ENCODE measurements at places on chromosomes 1 and 21.

- no peak for DNase-seq
Observed at GRCh38 chr1:183926983-183927382, 110.5 kb downstream of the COLGALT2 start.

DNA sequence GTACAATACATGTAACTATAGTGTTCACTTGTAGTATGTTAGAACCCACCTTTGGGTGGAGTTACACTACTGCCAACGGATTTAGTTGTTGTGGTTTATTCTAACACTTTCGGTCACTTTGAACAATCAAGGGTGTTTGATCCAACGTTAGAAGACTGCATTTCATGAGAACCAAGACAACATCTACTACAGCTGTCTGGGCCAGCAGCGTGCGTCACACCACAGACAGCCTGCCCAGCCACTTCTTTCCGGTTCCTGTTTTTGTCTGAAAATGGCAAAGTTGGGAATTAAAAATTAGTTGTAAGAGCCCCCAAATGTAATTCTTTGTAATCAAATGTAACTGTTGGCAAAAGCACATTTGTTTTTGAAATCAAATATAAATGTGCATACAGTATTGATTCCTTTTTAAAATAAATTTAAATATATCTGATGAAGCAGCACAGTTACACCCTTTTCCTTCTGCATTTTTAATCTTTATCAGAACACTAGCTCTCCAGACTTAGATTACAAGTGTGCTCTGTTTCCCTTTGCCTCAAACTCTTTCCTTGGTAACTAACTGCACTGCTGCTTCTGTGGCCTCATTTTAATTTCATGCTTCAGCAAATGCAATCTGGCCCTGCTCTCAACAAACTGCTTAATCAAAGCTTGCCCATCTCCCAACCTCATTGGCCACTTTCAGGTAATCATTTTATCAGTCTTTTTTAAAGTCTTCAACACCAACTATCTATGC is 86.6 kb upstream of the DPH5 start:
- peak; percentile 15 for DNase-seq

DNA sequence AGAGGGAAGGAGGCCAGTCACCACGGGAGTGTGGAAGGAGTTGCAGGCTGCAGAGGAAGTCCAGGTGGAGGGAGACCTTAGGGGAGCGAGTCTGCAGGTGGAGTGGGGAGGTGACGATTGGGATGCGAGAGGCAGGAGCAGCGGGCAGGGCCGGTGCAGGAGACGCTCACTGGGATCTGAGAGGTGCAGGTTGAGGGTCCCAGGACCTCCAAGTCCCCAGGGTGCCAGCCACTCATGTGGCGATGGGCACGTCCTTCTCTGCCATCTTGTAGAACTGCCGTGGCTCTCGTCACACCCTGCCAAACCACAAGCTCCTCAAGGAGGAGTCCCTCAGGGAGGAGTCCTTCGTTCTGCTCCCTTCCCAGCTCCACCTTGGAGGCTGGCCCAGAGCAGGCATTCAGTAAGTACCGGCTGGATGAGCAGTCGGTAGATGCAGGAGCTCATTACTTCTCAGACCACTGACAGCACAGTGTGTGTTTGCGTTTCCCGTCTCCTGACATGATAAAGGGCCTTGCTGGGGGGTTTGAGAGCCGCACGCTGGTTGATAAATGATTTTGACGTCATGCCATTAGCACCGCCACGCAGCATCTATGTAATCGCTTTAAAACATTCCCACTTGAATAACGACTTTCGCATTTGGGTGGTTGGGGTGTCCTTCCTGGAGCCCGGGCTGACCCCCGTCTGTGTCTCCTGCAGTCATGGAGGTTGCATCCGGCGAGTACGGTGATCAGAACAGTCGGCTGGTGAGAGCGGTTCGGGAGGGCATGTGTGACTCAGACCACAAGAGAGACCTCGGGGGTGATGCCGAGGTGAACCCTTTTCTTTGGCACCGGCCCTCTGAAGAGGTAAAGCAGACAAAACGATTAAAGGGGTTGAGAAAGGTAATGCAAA is 27.8 kb downstream of the TFF3 start:
- no peak for DNase-seq

- no peak for DNase-seq
Observed at GRCh38 chr1:73382966-73383365, 815.0 kb downstream of the LRRIQ3 start.

GRCh38 chr1:101000131-101000873 is 25.3 kb downstream of the DPH5 start:
- DNase-seq: no peak

GRCh38 chr1:236913371-236914037 is 90.7 kb downstream of the MT1HL1 start:
- DNase-seq: no peak

DNA sequence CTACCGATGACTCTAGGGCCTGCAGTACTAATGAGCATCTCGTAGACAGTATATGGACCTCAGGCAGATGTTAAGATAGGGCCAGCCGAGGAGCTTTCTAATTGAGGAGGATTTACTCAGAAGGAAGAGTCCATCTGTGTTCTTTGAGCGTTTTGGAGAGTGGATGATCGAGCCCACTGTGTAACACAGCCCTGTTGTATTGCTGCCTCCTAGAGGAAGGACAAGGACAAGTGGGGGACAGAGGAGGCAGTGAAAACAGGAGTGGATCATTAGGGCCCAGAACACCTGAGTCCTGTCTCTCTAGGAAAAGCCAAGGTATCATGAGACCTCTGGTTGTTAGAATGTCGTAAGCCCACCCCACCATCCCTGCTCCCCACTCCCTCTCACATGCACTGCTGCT is 62.9 kb downstream of the TBX19 start:
- no peak for DNase-seq

DNA sequence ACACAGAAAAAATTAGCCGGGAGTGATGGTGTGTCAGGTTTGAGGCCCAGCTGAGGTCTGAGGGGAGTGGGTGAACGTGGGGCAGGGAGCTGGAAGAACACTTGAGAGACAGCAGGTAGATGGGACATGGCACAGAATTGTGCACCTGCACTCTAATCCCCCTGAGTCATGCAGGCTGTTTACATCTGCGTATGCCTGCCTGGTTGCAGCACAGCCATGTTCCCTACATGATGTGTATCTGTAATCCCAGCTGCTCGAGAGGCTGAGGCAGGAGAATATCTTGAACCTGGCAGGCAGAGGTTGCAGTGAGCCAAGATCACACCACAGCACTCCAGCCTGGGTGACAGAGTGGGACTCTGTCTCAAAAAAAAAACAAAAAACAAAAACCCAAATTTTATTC is 44.8 kb downstream of the ATP5PO start:
- no peak for DNase-seq

DNA sequence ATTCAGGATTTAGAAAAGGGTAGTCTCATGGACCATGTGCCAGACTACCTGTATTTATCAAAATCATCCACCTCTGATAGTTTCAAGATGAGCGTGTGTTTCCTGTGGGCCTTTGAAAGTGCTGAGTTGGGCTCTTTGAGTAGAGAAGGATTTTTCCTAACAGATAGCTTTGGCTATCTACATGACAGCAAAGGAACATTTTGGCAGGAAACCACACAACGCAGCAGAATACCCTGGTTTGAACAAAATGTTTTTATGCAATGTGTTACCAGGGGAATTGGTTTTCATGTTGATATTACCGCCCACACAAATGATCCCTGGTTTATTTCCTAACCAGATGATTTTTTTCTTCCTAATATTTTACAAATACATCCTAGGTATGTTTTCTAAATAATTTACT is 431.4 kb downstream of the NEGR1 start:
- no peak for DNase-seq

- no peak for DNase-seq
Observed at GRCh38 chr1:71737768-71738167, 544.6 kb downstream of the NEGR1 start.

DNA sequence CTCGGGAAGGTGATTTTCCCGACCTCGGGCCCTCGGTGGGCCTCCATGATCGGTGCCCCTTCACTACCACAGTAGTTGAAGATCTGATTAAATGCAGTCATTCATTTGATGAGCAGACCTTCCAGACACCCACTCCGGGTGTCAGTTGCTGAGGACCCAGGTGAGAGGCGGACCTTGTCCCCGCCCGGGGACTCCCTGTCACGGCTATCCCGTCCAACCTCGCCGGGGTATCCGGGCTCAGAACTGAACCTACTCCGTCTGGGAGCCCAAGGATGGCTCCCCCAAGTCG is 22.6 kb downstream of the RNU1-3 start:
- DNase-seq: no peak

DNA sequence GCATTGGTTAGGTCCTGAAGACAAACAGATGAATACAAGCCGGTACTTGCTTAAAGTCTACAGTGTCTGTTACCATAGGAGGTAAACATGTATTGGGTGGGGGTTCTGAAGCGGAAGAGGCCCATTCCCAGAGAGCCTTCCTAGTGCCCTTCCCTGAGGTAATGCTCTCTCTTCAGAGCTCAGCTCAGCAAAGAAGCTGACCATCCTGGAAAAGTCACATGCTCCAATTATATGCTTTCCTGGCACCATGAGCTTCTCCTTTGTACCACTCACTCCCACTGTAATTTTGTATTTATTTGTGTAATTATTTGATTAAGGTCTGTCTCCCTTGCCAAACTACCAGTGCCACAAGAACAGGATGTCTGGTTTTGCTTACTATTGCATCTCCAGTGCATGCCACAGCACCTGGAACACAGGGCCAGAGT is 42.0 kb downstream of the RAB3B start:
- DNase-seq: no peak

GRCh38 chr1:114620419-114620818 is 39.0 kb upstream of the BCAS2 start:
- no peak for DNase-seq

GRCh38 chr1:108154314-108154713 is 45.8 kb downstream of the SLC25A24 start:
- DNase-seq: no peak

DNA sequence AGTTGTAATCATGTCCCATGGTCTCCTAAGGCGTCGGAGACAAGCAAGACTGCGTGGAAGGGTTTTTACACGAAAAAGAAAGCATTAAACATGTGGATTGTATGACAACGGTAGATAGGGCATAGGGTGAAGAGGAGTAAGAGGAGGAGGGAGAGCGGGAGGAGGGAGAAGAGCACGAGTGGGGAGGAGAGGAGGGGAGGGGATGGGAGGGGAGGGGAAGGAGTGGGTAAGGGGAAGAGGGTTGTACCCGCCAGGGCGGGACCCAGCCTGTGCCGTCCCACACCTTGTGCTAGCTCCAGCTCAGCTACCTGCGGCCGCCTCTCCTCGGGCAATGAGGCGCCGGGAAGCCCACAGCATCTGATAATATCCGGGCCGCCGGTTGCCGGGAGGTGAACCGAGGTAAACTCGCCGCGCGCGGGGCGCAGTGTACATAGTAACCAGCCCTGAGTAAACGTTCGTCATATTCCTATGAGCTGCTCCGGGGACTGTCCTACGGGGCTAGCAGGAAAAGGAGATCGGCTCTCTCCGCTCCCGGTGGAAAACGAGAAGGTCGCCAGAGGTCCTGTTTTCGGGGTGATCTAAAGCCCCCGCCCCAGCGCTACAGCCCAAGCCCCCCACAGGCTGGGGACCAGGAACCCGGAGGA is 449 bp upstream of the RCAN3 start:
- peak; percentile 60 for DNase-seq

GRCh38 chr1:109722908-109723691 is 11.0 kb downstream of the GSTM5 start:
- no peak for DNase-seq

DNA sequence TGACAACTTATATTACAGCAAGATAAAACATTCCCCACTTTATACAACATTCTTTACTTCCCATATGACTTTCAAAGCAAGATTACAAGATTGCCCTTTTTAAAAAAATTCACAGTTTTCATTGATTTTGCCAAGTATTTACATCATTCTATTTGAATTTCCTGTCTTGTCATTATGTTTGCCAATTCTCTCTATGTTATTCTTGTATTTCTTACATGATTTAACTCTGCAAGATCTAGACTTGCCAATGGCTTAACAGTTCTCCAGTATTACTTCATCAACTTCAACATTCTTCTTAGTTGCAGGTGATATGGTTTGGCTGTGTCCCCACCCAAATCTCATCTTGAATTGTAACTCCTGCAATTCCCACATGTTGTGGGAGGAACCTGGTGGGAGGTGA is 31.6 kb downstream of the FMO4 start:
- no peak for DNase-seq

GRCh38 chr21:34526618-34527290 is 14.7 kb upstream of the KCNE1 start:
- DNase-seq: peak; percentile 24

DNA sequence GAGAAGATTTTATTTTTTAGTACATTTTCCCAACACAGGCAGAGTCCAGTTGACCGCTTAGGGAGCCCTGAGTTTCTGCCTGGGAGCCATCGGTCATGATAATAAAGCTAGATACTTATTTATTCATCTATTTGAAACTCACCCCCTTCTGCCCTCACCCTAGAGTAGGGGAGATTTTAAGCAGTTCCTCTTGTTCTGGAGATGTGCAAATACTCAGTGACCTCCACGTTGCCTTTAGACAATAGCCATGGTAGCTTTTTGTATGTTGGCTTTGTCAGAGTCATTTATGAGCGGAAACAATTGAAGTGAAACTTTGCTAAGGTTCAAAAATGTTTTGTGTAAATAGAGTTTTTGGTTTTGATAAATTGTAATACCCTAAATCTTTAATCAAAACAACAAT is 45.7 kb upstream of the PLPPR4 start:
- DNase-seq: no peak

- no peak for DNase-seq
Observed at GRCh38 chr1:118973531-118974137, 14.5 kb downstream of the TBX15 start.

DNA sequence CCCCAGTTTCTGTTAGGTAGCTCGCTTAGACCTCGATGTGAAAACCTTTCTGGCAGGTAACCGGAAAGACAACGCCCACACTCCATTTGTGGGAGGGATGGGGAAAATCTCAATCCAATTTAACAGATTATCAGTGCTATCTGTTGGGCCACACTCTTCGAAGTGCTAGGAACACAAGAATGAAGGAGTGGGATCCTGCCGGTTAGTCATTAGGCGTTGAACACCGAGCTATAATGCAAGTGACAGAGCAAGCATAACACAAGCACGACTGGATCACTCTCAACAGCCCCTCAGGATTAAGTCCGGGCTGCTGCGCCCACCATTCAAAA is 531 bp downstream of the SNIP1 start:
- DNase-seq: no peak

GRCh38 chr1:27915082-27915575 is 19.7 kb upstream of the SMPDL3B start:
- DNase-seq: no peak

- DNase-seq: no peak
Observed at GRCh38 chr1:154968731-154969130, 1.8 kb downstream of the SHC1 start.

DNA sequence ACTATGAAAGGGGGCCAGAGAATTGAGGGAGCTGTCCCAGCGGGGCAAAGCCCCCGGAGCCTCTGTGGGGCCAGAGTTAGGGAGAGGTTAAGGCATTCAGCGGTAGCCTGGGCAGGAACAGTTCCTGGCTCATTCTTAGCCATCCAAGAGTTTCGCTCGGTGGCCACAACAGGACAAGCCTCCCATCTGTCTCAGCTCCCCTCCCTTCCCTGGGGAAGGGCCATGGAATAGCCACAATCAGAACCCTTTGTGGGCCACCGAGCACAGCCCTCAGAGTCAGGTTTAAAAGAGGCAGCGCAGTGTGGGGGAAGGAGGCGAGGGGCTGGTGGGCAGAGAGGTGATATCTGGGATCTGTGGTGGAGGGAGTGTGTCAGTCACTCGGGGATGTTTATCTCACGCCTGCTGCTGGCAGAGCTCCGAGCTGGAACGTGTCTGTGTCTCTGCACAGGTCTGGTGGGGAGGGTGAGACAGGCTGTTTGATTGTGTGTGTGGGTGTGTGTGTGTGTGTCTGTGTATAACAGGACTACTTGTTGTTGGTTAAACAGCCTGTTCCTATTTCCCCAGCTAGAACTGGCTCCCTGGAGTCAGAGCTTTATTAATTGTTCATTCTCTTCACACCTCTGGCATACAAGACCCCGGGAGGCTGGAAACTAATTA is 49.6 kb upstream of the GOLT1A start:
- no peak for DNase-seq
